ENCODE measurements at places on chromosomes 1 and 21. TPM values are rescaled to one million over a fixed set of nuclear protein-coding genes. Genes with fewer than 3 reads are reported as not detected.

The CORT gene
- not detected for total RNA-seq

The LAMTOR5 gene
- total RNA-seq: 122 TPM

The TBX19 gene
- 3.9 TPM for total RNA-seq

DNA sequence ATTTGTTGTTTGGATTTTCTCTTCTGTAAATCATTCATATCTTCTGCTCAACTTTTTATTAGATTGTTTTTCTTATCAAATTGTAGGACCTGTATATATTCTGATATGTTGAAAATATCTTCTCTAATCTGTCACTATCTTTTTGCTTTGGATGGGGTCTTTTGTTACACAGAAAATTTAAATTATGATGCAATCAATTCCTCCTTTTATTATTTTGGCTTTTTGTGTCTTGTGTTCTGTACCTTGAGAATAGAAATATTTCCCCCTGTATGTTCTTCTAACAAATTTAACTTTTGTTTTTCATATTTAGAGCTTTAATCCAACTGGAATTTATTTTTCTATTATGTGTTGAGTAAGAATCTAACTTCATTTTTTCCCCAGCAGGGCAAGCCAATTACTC, 3.2 kb upstream of the AVPR1B start:
- DNase-seq: no peak

DNA sequence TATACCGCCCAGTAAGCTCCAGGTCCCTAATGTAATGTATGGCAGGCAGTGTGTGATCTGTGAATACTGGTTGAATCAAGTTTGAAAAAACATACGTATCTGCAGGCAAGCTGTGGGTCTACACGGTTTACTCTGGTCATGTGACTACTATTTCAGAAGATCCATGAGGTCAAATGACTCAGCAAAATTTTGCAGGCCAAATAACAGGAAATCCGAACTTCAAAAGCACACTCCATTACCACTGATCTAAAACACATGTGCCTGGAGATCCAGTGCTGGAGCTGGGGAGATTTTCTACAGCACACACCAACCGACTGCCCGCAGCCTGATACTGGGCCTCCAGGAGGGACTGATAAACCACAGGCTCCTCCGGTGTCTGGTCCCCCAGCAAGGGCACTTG, 64.5 kb upstream of the SLC44A3 start:
- peak; percentile 61 for DNase-seq

DNA sequence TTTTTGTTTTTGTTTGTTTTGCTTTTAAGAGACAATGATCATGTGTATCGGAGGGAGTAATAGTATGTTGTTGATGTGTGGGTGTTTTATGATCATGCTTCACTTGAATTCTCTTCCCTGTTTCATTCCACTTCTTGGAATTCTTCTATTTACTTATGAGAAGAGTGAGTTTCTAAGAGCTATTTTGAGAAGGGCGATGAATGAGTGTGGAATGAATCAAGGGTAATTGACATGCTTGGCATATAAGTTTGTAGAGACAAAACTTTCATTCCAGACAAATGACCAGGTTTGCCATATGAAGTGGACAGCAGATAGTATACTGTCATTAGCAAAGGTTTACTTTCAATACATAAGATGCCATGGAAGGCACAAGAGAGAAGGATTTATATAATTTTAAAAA, 42.3 kb upstream of the PDC start:
- no peak for DNase-seq

DNA sequence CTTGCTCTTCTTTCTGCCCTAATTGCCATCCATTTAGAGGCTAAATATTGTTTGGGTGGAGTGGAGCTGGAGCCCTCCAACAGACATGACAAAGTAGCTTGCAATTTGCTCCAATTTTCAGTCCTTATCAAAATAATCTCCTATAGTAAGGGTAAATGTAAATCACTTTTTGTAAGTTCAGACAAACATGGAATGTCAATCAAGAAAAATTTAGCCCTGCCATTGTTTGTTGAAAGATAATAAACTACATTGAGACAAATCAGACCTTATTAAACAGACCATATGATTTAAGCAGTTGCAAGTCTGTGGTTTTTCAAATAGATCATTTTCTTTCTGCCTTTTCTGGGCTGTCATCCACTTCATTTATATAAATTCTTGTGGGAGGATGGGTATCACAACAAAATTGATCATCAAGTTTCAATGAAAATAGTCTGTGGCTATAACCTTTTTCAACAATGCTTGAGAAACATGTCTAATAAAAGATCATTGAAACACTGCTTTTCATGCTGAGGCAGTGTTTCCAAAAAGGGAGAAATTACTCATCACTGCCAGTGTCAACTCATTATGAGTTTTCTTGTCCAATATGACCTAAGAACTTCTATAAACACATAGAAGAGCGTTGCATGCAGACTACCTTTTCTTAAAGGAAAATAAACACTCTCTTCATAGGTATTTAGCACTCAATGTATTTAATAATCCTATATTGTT, 1152.0 kb upstream of the B3GALT2 start:
- no peak for DNase-seq

- peak; percentile 80 for DNase-seq
Measured at GRCh38 chr1:153698020-153698922, 19.8 kb downstream of the NPR1 start.

All from ovary (tissue), 10 donors.